Cerebellum (tissue), 4 donors: ENCODE measurements at places on chromosomes 2 and 18. TPM values are rescaled to one million over a fixed set of nuclear protein-coding genes. Genes with fewer than 3 reads are reported as not detected.

The ABCB11 gene
- total RNA-seq: 2.6 TPM

The CAVIN2 gene
- total RNA-seq: 10.5 TPM

The EVX2 gene
- 0.73 TPM for total RNA-seq

The UGT1A8 gene
- total RNA-seq: not detected

The BCL11A gene
- total RNA-seq: 128 TPM

DNA sequence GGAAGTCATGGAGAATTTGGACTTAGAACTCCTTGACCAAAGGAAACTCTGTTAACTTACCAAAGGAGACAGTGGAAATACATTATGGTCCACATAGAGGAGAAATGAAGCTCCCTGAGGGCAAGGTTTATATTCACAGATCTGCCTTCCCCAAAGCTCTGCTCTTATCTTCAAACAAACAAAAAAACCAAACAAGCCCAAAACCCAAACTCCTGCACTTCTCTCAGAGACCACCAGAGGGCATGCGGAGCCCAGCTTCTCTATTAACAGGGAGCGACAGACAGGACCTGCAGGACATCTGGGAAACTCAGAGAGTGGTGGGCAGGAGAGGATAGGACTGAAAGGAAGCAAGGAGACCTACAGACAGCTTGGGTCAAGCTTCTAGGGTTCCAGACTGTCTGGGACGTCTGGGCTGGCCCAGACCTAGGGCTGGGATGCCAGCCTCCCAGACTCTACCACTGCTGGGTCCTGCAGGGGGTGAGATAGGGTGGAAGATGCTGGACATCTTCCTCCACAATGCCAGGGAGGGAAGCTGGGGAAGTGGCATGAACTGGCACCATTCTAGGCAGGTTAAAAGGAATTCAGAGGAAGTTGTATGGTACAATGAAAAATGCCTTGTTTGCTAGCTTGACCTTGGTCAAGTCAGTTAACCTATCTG, 4.0 kb upstream of the WNT10A start:
- DNase-seq: peak; percentile 71

GRCh38 chr18:8982416-8983183, 119.9 kb upstream of the NDUFV2 start:
- no peak for DNase-seq

DNA sequence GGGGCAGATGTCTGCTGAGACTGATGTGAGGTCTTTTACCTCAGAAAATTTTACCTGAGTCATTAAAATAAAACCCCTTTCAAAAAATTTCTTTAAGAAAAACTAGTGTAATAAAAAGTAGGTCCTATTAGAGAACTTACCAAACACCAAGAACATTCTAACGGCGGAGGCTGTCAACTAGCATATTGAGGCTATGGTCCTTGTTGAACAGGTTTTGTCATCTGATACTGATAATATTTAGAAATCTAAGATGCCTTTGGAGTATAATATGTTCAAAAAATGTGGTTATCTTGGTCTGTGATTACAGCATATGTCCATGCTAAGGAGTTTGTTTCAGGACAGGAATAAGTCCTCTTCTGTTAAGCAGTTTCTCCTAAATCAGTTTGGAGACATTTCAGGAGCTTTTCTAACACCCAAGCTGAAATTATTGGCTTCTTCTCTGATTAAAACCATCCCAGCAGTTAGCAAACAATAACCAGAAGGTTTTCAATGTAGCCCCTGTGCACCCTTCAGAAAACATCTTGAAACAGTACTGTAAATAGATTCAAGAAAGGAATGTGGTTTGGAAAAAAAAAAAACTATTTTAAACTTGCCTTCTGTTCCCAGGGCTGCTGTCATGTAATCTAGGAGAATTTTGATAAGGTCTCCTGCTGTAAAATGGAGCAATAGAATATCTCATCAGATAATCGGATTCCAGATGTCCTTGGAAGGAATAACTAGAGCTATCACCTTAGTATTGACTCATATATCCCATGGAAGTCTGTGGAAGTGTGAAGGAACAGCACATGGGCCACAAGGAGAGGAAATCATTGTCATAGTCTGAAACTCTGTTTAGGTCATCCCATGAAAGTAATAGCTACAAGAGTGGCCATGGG, 58.7 kb upstream of the B3GNT2 start:
- DNase-seq: no peak

DNA sequence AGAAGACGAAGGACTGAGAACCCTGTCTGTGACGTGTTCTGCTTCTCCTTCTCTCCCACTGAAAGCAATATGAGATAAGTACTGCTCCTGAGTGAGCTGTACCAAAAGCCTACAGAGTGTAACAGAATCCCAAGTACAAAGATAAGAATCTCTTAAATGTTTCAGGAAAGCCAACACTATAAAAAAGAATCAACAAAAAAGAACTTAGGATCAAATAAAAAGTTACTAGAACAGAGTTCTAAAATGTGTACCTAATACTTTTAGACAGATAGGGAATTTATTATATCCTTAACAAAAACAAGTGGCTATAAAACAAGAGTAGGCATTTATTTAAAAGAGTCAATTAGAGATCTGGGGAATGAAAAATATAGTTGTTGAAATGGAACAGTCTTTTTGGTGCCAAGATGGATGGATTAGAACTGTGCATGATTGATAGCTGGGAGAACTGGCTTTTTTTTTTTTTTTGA, 49.0 kb downstream of the NCOA1 start:
- no peak for DNase-seq

DNA sequence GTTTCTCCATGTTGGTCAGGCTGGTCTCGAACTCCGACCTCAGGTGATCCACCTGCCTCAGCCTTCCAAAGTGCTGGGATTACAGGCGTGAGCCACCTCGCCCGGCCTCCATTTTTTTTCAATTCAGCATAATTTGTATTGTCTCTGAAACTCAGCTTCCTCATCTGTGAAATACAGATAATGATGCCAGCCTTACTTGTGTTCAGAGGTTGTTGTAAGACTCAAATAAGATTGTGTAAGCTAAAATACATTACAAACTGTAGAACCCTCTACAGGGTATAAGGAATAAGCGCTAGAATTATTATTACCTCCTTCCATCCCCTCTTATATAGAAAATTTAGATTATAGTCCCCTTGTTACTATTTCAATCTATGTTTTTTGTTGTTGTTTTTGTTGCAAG, 24.8 kb upstream of the STARD7 start:
- no peak for DNase-seq

DNA sequence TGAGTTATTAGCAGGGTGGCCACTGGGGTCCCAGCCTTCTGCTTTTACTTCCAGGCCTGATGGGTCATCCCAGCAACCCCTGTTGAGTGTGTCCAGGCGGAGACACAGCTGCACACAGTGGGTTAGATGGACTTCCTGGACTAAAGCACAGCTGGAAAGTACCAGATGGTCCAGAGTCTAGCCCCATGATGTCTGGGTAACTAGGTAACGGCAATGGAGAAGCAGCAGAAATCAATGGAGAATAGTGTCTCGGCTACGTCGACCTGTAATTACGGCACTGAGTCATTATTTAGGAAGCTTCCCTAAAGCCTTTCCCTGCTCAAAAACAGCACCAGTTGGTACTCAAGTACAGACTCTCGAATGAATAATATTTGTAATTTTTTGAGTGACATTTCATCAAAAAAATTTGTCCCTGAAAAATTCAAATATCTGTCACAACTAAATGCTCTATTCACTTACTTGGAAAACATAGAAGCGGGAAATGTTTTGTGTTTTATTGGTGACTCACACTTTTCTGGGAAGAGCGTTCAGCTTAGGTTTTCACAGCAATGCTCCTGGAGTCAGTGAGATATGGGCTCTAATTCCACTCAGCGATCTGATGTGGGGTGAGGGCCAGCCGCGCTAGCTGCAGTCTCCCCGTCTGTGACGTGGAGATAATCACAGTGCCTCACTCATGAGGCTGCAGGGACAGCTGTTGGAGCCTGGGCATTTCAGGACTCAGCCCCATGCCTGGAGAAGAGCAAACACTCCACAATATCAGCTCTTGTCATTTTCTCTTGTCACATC, 16.2 kb upstream of the ARL4C start:
- no peak for DNase-seq

DNA sequence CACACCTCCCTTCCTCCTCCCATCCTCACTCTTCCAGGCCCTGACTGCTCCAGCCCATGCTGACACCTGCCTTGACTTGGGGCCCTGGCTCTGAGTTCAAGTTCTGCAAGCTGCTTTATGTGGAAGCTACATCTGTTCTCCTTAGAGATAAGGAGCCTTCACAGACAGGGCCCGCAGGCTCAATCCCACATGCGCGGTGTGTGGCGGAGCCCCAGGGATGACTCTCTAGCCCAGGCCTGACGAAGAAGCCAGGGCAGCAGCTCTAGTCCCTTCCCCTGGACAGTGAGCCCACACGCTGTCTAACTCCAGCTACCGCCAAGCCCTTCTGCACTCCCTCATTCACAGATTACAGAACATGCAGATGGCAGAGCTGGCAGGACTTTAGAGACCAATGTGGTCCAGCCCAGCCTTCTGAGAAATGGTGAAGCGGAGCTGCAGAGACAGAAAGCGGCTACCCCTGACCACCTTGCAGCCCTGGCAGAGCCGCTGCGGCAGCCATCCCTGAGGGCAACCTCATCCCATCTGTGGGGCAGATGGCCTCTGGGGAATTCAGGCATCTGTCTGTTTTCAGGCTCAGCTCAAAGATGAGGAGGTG, 304.3 kb downstream of the CELF4 start:
- peak; percentile 76 for DNase-seq

DNA sequence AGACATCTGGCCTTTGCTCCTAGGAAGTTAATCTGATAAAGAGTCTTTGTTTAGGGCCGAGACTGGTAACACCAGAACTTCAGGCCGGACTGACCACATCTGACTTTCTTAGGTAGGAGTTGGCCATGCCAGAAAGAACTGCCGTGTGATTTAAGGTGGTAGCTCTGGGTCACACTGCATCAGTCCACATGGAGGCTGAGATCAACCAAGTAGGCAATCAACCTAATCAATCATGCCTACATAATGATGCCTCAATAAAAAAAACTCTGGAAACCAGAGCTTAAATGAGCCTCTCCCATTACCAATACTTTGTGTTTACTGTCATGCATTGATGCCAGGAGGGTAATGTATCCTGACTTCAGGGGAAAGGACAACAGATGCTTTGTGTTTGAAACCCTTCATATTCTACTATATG, 44.1 kb upstream of the ORC2 start:
- no peak for DNase-seq

DNA sequence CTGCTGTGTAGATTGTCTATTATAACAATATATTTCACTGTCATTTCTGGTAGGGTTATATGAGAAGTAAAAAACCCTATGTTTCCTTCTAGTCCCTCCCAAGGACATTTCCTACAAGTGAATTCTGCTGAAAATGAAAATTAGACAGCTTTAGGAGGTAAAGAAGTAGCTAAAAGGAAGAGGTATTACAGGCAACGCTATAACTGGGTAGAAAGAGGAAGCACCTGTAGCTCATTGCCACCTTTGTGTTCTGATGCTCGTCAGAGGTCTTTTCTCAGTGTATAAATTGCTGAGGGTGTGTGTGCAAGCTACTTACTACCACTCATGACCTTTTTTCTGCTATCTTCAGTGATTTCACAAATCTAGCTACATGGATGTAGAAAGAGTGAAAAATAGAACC, 1.4 kb downstream of the DNAJC10 start:
- DNase-seq: peak; percentile 12

- DNase-seq: no peak
Measured at GRCh38 chr18:35278969-35279368, 11.1 kb downstream of the ZSCAN30 start.

DNA sequence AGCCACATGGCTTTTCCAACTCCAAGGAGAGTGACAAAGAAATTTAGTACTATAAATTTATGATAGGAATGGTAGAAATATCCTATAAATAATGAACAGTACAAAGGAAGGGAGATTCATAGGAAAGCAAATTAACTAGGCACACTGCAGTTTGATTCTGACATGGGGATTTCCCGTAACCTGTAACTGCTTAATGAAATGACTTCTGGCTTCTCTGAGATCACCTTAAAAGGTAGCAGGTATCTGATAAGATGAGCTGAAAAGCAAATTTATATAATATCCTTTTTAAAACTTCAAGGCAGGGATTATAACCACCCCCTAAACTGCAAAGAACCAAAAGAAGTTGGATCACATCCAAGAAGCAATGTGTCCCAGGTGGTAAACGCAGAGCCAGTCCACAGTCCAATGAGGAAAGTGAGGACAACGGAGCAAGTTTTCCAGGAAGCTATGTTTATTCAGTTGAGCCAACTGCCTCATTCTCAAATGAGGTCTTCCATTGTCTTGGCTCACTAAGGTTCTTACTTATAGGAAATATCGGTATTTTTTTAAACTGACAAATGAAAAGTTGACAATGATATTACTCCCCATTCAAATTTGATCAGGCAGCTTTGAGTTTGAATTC, 43.0 kb downstream of the WIPF1 start:
- DNase-seq: no peak

GRCh38 chr18:22739789-22740188, 193.3 kb upstream of the RBBP8 start:
- no peak for DNase-seq

GRCh38 chr2:164826293-164827243, 15.1 kb downstream of the COBLL1 start:
- DNase-seq: peak; percentile 1

DNA sequence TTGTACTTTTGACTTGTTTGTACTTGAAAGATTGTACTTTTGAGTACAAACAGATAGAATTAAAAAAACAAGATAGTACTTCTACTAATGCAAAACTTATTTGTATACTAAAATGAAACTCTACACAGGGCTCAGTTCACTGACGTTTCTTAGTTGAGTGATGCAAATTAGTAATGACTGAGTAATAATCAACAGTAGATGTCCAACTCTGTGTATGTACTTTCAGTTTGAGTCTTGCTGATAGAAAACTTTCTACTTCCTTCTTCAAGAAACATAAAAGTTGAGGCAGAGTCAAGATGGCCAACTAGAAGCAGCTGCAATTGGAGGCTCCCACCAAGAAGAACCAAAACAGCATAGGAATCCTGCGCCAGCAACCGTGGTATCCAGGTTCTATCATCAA, 585.0 kb downstream of the NR4A2 start:
- DNase-seq: no peak

GRCh38 chr2:42906111-42906556, 113.8 kb upstream of the HAAO start:
- DNase-seq: no peak

DNA sequence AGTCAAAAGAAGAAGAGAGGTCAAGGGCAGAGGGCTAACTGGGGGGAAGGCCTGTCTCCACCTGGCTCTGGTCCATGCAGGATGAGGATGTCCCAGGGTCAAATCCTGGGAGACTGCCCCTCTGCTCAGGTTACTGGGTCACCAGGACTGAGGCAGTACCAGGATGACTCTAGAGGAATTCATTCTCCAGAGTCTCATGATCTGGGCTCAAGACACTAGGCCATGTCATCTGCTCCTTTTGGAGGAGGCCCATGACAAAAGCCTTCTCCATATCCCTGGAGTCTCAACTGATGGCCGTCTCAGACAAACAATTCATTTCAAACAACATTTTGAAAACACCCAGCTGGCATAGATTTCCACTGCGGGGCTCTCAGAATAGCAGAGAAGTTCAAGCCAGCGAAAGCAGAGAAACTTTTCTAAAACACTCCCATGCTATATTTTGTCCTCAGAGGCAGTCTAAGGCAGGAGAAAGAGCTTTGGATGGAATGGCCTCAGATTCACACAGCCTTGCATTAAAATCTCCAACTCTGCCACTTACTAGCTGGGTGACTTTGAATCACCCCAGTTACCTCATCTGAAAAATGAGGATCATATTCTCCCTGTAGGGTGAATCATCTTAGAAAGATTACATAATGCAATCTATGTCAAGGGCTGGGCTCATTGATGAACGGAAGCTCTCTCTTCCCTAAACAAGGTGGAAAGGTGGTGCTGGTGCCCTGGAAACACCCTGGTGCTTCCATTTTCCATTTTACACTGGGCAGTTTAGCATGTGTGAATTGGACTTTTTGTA, 48.8 kb upstream of the LCLAT1 start:
- no peak for DNase-seq
